ENCODE measurements at places on chromosomes 7 and 10.

- DNase-seq = no peak
Observed at GRCh38 chr10:104317726-104318299, 20.5 kb downstream of the ITPRIP start.

DNA sequence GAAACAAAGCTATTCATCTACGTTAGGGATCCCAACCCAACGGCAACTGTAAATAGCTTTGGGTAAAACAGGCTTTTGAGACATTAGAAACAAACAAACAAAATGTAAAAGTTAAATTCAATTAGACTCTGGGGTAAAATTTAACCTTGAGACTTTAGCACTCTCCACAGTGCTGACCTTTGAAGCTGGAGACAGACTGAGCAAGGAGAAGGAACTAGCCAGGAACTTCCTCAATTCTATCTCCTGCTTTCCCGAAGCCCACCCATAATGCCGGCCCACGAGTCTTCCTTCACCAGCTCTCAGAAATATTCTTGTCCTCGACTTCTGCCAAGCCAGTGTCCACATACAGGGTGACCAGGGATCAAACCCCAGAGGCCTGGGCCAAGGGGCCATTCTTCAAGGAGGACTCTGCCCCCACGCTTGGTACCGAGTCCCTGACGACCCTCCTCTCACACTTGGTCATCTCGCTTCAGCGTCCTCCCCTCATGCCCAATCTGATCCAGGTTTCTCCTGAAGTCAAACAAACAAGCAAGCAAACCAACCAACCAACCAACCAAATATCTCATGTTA lies 114.1 kb downstream of the HIPK2 start:
- no peak for DNase-seq

DNA sequence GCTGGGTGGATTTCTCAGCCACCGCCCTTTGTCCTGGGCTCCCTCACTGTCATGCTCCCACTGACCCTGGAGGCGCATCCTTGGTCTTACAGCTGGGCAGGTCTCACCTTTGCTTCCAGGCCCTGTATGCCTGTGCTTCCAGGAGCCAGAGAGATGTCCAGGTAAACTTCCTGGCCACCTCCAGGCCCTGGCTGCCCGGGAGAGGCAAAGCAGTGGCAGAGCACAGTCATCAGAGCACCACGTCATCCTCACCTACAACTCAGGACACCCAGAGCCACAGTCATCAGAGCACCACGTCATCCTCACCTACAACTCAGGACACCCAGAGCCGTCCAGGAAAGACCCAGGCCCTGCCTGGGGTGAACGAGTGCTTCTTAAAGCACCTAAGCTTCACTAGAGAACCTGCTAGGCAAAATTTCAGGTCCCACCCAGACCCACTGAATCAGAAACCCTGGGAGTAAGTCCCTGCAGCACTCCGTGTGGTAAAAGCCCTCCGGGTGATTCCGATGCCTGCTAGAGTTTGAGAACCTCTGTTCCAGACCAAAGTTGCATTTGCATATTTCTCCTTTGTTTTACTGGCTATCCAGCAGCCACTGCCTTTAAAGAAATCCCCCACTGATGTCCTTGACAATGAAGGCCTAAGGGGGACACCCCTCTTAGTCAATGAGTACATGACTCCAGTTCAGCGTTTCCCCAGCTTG lies 62.3 kb downstream of the DLG5 start:
- DNase-seq = no peak

GRCh38 chr7:15284396-15284795 lies 277.4 kb downstream of the AGMO start:
- no peak for DNase-seq

DNA sequence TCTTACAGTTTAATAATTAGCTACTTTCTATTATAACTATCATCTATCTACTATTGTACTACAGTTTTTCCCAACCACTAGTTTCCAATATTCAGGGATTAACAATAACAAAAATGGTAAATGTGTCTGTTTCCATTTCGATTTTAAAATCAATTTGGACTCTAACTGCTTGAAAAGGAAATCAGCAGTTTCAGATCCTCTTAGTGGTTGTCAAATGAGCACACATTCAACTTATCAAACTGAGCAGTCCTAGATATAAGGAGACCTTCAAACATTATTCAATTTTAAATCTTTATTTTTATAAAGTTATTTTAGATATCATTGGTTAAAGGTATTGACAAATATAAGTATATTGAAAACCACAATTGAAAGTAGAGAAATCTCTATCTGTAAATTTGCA lies 46.8 kb upstream of the CD36 start:
- no peak for DNase-seq

DNA sequence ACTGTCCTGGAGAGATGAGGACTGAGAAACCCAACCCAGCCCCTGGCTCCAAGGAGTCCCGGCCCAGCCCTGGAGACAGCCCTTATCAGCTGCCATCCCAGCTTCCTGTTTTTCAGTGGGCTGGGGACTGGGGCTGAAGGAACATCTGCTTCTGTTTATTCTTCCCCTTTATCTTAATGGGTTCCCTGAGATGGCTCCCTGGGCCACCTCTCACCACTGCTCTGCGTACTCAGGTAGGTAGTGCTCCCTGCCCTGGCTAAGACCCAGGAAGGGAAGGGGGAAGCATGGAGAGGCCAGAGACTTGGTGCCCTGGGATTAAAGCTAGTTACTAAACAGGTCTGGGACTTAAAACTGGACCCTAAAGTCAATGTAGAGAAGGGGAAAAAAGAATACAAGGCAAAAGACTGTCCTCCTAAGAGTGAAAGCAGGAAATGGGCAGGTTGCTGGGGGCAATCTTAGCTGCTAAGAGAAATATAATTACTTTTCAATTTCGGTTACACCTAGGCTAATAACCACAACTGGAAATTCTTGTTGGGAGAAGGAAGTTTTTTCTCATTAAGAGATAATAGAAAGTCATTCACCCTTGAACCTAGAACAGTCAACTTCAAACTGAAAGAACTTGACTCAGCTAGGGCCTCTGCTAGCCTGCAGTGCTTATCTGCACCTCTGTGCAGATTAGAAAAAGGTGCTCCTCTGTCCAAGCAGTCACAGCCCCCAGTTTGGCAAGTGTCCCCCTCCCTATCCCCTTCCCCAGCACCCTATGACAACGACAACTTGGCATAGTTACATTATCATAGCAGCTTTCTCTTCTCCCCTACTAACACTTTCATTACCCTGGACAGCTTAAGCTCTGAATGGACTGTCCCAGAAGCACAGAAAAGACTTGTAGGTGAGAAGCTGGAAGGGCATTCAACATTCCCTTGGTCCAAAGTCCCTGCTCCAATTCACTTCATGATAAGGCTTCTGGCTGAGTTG lies 65.6 kb upstream of the KDM7A start:
- no peak for DNase-seq

GRCh38 chr10:61110936-61111335 lies 167.0 kb upstream of the RHOBTB1 start:
- DNase-seq = no peak

GRCh38 chr7:148903504-148903903 lies 19.4 kb upstream of the EZH2 start:
- no peak for DNase-seq

GRCh38 chr10:117547016-117547715 lies 4.6 kb downstream of the EMX2 start:
- no peak for DNase-seq

GRCh38 chr10:63369711-63370110 lies 96.1 kb downstream of the JMJD1C start:
- DNase-seq = no peak

DNA sequence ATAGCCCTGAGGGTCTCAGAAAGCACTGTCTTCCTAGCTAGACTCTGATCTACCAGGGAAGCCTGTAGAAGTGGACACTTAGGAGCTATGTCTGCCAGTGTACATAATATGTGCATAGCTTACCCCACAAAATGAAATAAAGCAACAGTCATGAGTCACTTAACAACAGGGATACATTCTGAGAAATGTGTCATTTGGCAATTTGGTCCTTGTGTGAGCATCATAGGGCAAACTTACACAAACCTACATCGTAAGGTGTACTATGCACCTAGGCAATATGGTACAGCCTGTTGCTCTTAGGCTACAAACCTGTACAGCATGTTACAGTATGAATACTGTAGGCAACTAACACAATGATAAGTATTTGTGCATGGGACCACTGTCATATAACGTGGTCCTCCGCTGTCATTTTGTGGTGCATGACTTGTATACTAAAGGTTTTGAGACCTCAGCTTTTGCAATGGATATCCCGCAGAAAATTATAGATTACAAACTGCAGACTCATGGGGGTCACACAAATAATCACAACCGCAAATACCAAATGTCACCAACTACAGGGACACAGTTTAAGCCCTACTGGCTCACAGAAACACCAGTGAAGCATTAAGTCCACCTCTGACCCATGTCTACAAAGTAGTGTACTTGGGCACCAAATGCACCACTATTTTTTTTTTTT lies 1.7 kb downstream of the URGCP start:
- no peak for DNase-seq

- DNase-seq = no peak
Observed at GRCh38 chr7:129875745-129876411, 76.9 kb downstream of the UBE2H start.

GRCh38 chr7:142796001-142796500 lies 25.3 kb downstream of the PRSS2 start:
- no peak for DNase-seq

GRCh38 chr7:151790830-151791620 lies 85.9 kb downstream of the PRKAG2 start:
- DNase-seq = no peak

DNA sequence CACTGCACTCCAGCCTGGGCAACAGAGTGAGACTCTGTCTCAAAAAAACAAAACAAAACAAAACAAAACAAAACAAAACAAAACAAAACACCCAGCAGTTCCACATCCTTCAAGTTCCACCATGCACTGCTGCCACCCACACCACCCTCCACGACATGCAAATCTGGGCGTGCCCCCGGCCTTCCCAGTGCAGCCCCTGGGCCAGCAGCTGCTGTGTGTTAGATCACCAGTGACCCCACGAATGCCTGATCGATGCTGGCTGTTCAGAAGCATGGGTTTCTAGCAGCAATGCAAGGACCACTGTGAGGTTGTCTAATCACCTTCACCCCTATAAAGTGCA lies 36.3 kb downstream of the ELFN1 start:
- no peak for DNase-seq

DNA sequence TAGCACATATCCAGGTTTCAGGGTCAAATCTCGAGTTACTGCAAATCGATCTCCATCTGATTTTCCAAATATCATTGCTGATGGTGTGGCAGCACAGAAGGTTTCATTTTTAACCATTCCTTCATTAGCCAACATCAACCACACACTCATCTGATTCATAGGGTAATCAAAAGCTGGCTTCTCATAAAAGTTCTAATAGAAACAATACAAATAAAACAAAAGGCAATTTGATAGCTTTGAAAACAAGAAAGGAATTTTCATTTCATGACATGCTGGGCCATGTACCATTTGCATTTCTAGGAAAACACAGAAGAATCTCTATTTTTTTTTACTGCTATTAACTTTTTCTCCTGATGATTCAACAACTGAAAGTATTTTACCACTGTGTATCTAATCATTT lies 147.7 kb upstream of the SLC26A5 start:
- no peak for DNase-seq

- DNase-seq = no peak
Observed at GRCh38 chr10:100969187-100970075, at the start of gene SEMA4G. TSS of gene SEMA4G (plus strand) at chr10:100969504. CDS start at chr10:100972913, 3,409 bp downstream.

GRCh38 chr7:37234928-37235327 lies 213.7 kb downstream of the ELMO1 start:
- no peak for DNase-seq

DNA sequence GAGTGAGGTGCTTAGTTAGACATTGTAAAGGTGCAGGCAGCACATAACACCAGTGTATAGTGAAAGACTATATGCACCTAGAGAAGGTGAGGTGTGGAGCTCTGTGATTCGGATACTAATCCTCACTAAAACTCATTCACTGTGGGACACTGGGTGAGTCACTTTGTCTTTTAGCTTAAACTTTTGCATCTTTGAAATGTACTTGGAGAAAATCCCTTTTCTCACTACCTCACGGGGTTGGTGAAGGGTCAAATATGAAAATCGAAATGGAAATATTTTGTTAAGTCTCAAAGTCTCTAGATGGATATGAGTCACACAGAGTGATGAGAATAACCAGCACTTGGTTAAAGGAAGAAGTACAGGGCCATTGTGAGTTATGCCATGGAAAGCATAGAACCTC lies 38.0 kb downstream of the MDFIC start:
- DNase-seq = no peak

GRCh38 chr7:151570366-151570915 lies 50.7 kb upstream of the RHEB start:
- no peak for DNase-seq

GRCh38 chr7:82291931-82292330 lies 151.6 kb downstream of the CACNA2D1 start:
- no peak for DNase-seq

DNA sequence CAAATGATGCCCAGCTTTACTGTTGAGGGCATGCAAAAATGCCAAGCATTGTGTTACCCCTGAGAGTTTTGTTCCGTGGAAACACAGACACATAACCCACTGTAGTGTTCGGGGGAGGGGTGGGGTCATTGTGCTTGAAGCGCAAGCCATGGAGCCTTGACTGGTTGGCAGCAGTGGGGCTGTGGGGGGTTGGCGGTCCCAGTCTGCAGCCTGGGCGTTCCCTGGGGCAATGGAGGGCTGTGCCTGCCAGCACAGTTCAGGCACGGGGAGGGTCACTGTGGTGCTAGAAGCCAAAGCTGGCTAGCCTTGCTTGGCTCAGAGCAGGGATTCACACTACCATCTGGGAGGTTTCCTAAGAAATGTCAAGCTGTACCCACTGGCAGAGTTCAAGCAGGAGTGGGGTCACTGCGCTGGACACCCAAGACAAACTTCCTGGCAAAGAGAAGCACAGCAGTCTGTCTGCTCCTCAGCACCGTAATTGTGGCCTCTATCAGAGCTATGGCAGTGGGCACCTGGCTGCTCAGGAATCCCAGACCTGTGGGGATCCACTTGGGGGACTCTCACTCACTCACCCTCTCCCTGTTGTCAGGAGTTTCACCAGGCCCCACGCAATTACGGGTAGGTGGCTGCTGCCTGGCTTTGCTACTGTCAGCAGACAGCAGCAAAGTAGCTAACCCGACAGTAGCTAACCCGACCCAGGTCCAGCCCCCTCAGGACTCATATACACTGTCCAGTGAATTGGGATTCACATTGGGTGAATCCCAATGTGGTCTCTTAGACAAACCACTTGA lies 292.4 kb downstream of the ZWINT start:
- DNase-seq = no peak

DNA sequence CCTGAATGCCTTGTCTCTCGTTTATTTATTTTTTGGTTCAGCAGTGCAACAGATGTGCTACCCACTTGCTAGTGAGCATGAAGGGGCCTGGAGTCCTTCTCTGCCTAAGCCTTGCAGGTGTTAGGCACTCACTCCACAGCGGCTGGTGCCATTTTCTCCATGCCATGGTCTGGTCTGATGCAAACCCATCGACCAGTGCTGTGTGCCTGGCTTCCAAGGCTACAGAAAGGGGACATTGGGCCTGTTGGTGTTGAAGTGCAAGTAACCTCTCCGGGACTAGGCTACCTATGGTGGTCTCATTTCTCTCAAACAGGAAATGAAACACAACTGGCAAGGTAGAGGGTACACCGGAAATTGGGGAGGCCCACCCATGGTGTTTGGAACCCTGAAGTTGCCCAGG lies 198.1 kb downstream of the ADARB2 start:
- no peak for DNase-seq

Measured in tibial nerve (tissue), 4 donors.